Gastroesophageal sphincter (tissue), 4 donors: ENCODE measurements at places on chromosomes 1 and 21. TPM values are rescaled to one million over a fixed set of nuclear protein-coding genes. Genes with fewer than 3 reads are reported as not detected.

- ATAC-seq = no peak
Observed at GRCh38 chr1:20348326-20348915, 57.7 kb downstream of the VWA5B1 start.

- ATAC-seq = no peak
Observed at GRCh38 chr1:111965781-111966443, 23.6 kb downstream of the KCND3 start.

GRCh38 chr1:167165948-167166689 lies 54.6 kb upstream of the POU2F1 start:
- ATAC-seq = no peak

GRCh38 chr1:1537626-1538250 lies 2.7 kb downstream of the TMEM240 start:
- no peak for ATAC-seq

DNA sequence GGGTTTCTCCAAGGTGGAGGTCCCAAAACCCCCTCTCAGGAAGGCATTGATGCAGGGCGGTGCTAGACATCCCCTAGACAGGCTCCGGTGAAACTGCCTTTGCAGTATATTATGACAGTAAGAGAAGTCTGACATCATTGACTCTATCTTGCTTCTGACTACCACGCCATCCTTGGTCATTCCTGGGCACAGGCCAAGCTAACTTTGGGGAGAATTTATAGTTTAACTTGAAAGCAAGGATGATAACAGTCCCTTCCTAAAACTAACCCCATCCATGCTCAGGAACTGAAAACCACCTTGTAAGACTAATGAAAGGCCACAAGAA lies 30.3 kb downstream of the RSPH1 start:
- no peak for ATAC-seq

DNA sequence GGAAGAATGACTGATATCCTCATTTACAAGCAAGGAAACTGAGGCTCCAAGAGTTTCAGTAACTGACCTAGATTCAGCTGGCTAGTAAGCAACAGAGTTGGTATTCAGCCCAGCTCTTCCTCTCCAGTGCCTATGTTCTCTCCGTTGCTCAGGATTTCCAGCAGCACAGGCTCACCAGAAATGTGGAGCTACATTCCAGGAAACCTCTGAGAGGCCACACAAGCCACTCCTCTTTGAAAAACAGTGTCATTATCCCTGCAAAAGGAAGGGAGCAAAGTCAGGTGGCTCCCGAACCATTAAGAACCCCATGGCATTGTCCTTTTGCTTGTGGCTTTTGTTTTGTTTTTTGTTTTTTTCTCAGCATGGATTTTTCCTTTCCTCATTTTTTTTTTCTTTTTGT lies 40.6 kb upstream of the DUSP10 start:
- no peak for ATAC-seq

The APOBEC4 gene
- total RNA-seq = not detected

DNA sequence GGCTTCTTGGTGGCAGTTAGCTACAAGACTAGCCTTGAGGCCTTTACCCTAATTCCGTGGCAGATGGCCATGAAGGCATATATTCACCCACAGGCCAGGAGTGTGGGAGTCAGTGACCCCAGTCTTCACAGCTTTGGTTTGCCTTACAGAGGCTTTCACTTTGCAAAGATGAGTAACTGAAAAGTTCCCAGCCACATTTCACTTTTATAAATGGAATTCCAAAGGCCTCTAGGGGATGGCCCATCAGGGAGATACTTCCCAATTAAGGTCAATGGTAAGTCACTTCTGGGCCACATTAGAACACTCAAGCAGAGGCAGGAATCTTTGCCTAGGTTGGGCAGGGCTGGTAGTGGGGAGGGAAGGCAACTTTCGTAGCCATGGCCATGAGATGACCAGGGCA lies 13.1 kb upstream of the HEYL start:
- ATAC-seq = peak; percentile 7

The WNT2B gene
- total RNA-seq = 4.3 TPM
